Keratinocyte (primary cell): ENCODE measurements at places on chromosomes 2 and 18. TPM values are rescaled to one million over a fixed set of nuclear protein-coding genes. Genes with fewer than 3 reads are reported as not detected.

Gene INPP1
- polyA plus RNA-seq = 5.6 to 6.3 TPM (median 6.1 TPM) in 3 replicates

Gene PTPN4
- 9.3 to 21.2 TPM (median 20.6 TPM) in 3 replicates for polyA plus RNA-seq

Gene XIRP2
- 0.01 TPM in 1 of 3 replicates, not detected in the others for polyA plus RNA-seq

Gene CPLX4
- polyA plus RNA-seq = not detected in 3 replicates

Gene ELOA2
- not detected in 3 replicates for polyA plus RNA-seq

Gene STPG4
- polyA plus RNA-seq = 0.26 TPM in 1 of 3 replicates, not detected in the others

Gene FAM237A
- polyA plus RNA-seq = not detected in 3 replicates

Gene RSAD2
- polyA plus RNA-seq = 1.7 to 2.2 TPM (median 2.0 TPM) in 3 replicates

DNA sequence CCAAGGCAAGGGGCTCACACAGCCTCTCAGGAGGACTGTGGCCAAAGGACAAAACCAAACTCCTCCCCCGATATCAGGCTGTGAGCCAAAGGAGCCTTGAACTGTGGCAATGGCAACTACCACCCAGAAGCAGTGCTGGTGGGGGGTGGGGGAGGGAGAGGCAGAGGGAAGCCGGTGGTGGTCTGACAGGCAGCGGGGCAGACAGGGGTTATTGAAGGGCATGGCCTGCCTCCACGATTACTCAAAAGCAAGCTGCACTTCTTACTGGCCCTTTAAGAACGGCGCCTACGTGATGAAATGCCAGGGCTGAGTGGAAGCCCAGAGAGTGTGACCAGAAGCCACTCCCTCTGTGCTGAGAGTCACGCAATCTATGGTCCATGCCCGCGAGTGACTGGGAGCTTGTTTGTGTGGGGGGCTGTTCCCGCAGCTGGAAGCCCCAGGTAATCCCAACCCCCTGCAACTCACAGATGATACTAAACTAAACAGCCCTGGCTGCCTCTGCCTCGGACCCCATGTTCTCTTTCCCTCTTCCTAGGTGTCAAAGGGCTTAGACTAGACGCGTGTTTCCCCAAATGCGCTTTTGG, 128.2 kb upstream of the CXCR4 start:
- H3K4me3 ChIP-seq = no peak overlapping the region
- H3K36me3 ChIP-seq = no peaks in the 10 kb centered on the region
- H3K4me1 ChIP-seq = peaks cover 2% of the 10 kb centered on the region
- H3K27me3 ChIP-seq = no peaks in the 10 kb centered on the region
- no peak for DNase-seq

- H3K36me3 ChIP-seq = no peaks in the 10 kb centered on the region
- H3K4me3 ChIP-seq = no peak overlapping the region
- H3K27ac ChIP-seq = no peak overlapping the region
- no peak for DNase-seq
- H3K4me1 ChIP-seq = no peaks in the 10 kb centered on the region
Measured at GRCh38 chr2:8059255-8059654, 622.6 kb upstream of the ID2 start.

- no peaks in the 10 kb centered on the region for H3K36me3 ChIP-seq
- no peaks in the 10 kb centered on the region for H3K4me1 ChIP-seq
- H3K4me3 ChIP-seq = no peak overlapping the region
- peaks cover 6% of the 10 kb centered on the region for H3K27me3 ChIP-seq
- DNase-seq = no peak
Measured at GRCh38 chr2:181642086-181642485, 14.8 kb downstream of the CERKL start.

DNA sequence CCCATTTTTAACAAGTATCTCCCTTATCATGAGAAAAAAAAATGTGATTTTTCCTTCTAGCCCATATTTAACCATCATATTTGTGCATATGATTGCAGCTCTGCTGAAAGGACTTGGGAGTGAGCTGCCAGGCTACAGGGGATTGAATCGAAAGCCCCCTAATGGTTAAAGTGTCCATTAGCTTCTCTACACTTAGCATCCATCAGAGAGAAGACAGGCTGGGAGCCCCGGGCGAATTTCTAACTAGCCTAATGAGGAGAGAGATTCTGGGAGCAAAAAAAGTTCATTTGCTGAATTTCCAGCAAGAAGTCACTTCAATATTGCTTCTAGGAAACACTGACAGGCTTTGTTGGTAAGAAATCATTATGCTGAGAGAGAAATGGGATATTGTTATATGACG, 848.8 kb downstream of the TDRD15 start:
- no peak overlapping the region for H3K27ac ChIP-seq
- H3K4me1 ChIP-seq = no peaks in the 10 kb centered on the region
- H3K4me3 ChIP-seq = no peak overlapping the region
- DNase-seq = no peak

DNA sequence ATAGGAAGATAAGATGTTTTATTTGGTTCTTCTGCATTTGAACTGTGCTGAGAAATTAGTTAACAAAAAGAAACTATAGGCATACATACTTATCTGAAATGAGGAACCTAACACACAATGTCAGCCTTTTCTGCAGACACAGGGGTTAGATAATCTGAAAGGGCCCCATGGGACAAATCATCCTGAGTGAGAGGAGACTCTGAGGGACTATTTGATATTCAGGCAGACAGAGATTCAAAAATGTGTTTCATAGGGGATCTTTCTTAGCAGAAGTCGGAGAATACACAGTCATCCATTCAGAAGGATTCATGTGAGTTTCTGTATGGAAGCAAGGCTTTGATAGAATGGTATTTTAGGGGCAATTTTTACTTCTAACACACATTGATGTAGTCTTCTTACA, 79.1 kb downstream of the NCKAP5 start:
- DNase-seq = no peak
- H3K27me3 ChIP-seq = no peaks in the 10 kb centered on the region
- no peak overlapping the region for H3K27ac ChIP-seq
- H3K4me3 ChIP-seq = no peak overlapping the region

DNA sequence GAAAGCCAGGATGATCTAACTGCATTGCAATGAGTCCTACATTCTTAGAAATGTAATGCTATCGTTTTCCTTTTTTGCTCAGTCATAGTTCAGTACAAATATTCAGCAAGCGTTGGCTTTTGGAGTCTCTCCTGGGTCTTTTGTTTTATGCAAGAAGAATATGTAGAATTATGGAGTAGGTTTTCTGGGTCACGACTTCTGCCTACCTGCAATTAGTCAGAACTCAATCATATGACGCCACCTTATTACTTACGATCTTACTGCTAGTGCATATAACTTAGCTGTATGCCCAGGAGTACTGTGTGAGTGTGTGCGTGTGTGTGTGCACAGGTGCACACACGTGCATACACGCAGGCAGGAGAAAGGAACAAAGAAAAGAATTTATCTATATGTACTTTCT, 640.2 kb downstream of the STK39 start:
- H3K36me3 ChIP-seq = no peaks in the 10 kb centered on the region
- no peaks in the 10 kb centered on the region for H3K4me1 ChIP-seq
- no peak overlapping the region for H3K4me3 ChIP-seq
- H3K27ac ChIP-seq = no peak overlapping the region

GRCh38 chr2:9747396-9747795, 95.9 kb upstream of the TAF1B start:
- H3K4me3 ChIP-seq = no peak overlapping the region
- no peak overlapping the region for H3K27ac ChIP-seq
- no peaks in the 10 kb centered on the region for H3K36me3 ChIP-seq
- no peaks in the 10 kb centered on the region for H3K27me3 ChIP-seq
- H3K4me1 ChIP-seq = peaks cover 8% of the 10 kb centered on the region

GRCh38 chr2:232983669-232984140, 29.4 kb downstream of the NGEF start:
- H3K4me1 ChIP-seq = peaks cover 37% of the 10 kb centered on the region
- no peaks in the 10 kb centered on the region for H3K36me3 ChIP-seq
- H3K27ac ChIP-seq = no peak overlapping the region

GRCh38 chr2:20928617-20929016, 105.7 kb upstream of the LDAH start:
- H3K27ac ChIP-seq = no peak overlapping the region
- no peaks in the 10 kb centered on the region for H3K27me3 ChIP-seq
- H3K4me3 ChIP-seq = no peak overlapping the region
- peaks cover 14% of the 10 kb centered on the region for H3K4me1 ChIP-seq
- no peak for DNase-seq

- DNase-seq = no peak
- H3K36me3 ChIP-seq = no peaks in the 10 kb centered on the region
- H3K27me3 ChIP-seq = no peaks in the 10 kb centered on the region
- no peak overlapping the region for H3K27ac ChIP-seq
Measured at GRCh38 chr2:216554286-216554685, 55.6 kb downstream of the RPL37A start.

DNA sequence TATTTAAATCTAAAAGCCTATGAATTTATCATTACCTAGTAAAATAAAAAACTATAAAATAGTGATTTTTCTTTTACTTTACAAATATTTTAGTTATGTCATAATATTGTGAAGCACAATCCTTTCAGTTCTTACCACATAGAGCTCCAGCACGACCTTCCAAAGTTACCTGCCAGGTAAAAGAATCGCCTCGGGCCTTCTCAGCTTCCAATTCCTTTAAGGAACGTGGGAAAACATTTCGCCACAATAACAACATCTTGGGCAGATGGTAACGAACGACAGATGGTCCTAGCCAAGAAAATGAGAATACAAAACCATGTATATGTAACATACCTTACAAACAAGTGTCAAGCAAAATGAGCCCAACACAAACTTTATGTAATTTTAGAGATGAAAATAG, 23.7 kb downstream of the HEATR5B start:
- no peak overlapping the region for H3K4me3 ChIP-seq
- H3K4me1 ChIP-seq = no peaks in the 10 kb centered on the region
- no peaks in the 10 kb centered on the region for H3K27me3 ChIP-seq
- peaks cover 12% of the 10 kb centered on the region for H3K36me3 ChIP-seq
- H3K27ac ChIP-seq = no peak overlapping the region
- no peak for DNase-seq

DNA sequence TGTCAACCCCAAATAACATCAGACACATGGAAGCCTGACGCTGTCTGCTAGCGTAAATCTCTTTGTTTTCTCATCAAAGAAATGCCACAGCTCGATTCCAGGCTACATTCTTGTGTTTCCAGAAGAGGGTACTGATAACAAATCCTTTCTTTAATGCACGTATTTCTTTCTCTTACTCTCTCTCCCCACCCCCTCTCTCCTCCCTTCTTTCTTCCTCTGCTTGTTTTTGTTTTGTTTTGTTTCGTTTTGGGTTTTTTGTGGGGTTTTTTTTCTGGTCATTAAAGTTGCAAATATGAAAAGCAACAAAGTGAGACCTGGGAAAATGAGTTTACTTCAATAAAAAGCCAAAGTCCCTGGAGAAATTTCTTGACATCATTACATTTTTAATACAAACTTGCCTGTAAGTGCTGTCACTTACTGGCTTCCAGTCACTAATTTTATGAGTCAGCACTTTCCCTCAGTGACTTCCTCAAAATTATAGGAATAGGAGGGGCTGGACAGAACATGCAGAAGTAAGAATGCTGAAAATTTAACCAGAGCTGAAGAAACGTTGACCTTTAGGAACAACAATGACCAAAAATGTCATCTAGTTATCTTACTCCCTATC, 106.7 kb upstream of the NABP1 start:
- no peak overlapping the region for H3K4me3 ChIP-seq
- no peaks in the 10 kb centered on the region for H3K36me3 ChIP-seq
- H3K4me1 ChIP-seq = peaks cover 10% of the 10 kb centered on the region
- no peak for DNase-seq
- no peak overlapping the region for H3K27ac ChIP-seq
- no peaks in the 10 kb centered on the region for H3K27me3 ChIP-seq

DNA sequence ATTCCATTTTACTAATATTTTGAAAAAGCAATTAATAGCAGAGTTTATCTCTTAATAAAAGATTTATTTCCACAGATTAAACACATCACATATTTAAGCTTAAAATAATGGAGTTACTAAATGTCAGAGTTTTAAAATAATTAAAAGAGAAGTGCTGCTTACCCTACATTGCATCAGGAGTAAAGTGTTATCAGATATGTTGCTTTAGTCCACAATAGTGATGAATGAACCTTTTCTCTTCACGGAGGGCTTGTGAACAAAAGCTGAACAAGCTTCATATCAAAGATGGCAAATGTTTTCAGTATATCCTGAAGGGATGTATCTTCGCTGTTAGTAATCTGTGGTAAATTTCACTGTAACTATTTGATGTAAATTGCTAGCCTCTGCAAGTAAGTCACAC, 69.4 kb upstream of the TTC27 start:
- no peaks in the 10 kb centered on the region for H3K4me1 ChIP-seq
- DNase-seq = no peak
- no peak overlapping the region for H3K27ac ChIP-seq
- H3K27me3 ChIP-seq = no peaks in the 10 kb centered on the region

DNA sequence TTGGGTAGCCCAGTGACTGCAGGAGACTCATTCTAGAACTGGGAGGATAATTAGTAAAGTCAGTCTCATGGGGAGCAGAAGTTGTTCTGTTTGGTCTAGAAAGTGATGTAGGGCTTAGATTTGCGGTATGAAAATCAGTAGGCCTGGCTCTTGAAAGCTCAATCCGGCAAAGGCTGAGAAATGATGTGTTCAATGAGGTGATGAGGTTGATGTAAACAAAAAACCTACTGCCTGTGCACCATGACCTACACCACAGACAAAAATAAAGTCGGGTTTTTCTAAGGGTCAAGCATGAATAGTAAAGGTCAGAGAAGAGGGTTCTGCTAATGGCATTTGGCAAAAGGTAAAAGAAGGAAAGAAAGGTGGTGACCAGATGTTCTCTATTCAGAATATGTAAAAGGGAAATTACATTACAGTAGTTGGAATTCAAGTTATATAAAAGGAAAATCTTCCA, 80.8 kb upstream of the COL5A2 start:
- H3K4me1 ChIP-seq = no peaks in the 10 kb centered on the region
- DNase-seq = no peak
- no peak overlapping the region for H3K27ac ChIP-seq
- H3K4me3 ChIP-seq = no peak overlapping the region
- H3K27me3 ChIP-seq = no peaks in the 10 kb centered on the region

GRCh38 chr2:177031438-177032180, 181.0 kb upstream of the HNRNPA3 start:
- H3K27me3 ChIP-seq = no peaks in the 10 kb centered on the region
- H3K4me3 ChIP-seq = no peak overlapping the region
- no peak for DNase-seq

- no peaks in the 10 kb centered on the region for H3K27me3 ChIP-seq
- H3K27ac ChIP-seq = no peak overlapping the region
- peaks cover 9% of the 10 kb centered on the region for H3K4me1 ChIP-seq
- DNase-seq = no peak
- H3K4me3 ChIP-seq = no peak overlapping the region
Measured at GRCh38 chr2:112730791-112731190, 10.0 kb downstream of the NT5DC4 start.

GRCh38 chr18:6355789-6356589, 58.7 kb downstream of the L3MBTL4 start:
- no peak for DNase-seq
- H3K27ac ChIP-seq = no peak overlapping the region
- H3K27me3 ChIP-seq = no peaks in the 10 kb centered on the region

DNA sequence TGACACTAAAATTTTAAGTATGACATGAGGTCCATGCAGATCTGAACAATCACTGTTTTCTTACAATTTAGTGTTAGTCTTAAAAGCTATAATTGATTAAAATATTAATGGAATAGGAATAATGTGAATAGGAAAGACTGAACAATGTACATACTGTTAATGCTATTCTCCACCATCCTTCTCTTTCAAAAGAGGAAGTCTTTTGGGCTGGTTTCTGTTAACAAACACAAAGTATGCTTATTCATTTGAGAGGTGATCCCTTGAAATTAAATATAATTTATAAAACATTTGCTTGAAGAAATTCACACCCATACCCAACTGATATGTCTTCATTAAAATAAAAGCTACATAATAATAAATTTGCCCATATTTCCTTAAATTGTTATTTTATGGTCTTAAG, 2.3 kb downstream of the STPG4 start:
- H3K27ac ChIP-seq = no peak overlapping the region
- no peaks in the 10 kb centered on the region for H3K4me1 ChIP-seq
- no peaks in the 10 kb centered on the region for H3K27me3 ChIP-seq
- peaks cover 7% of the 10 kb centered on the region for H3K36me3 ChIP-seq
- H3K4me3 ChIP-seq = no peak overlapping the region
- DNase-seq = no peak
